ENCODE measurements at places on chromosomes 6 and 20. TPM values are rescaled to one million over a fixed set of nuclear protein-coding genes. Genes with fewer than 3 reads are reported as not detected.
A peak's percentile ranks its signal among the peaks of the same experiment; 100 is the strongest.

DNA sequence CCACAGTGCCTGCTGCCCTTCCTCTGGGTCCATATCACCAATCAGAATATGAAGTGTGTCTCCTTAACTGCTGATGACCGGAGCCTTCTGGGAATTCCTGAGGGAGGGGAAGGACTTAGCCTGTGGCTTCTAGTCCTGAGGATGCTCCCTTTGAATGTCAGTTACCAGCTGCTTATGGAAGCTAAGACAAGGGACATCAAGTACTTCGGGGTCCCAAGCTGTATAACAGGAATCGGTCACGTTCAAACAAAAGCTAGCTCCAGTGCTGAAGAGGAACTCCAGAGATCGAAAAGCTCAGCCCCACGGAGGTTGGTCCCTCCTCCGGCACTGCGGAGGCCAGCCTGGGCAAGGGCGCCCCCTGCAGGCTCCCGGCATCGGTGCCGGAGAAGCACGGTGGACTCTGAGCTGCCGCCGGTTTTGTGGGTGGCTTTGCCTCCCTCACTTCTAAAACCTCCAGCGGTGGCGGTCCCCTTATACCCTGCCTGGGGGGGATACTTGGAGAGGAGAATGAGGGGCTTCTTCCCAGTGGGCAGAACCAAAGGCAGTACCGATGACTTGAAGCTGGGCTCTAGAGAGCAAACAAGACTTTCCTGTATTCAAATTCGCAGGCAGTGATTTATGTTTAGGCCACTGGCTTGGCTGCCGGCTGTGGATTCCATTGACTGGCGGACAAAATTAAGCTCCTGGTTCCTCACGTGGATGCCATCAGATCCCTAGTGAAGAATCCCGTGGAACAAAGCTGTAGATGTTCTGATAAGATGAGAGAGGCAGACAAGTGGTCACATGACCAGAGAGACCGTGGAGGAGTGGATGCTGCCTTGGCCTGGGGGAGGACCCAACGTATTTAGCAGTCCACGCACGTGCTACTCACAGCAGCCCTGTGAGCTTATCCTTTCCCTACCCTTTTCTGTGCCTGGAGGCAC lies 16.2 kb upstream of the UBR2 start:
- H3K4me3 ChIP-seq = peak overlapping the region; percentile 48
- no peaks in the 10 kb centered on the region for H3K36me3 ChIP-seq
- H3K27me3 ChIP-seq = no peaks in the 10 kb centered on the region
- H3K4me1 ChIP-seq = no peaks in the 10 kb centered on the region
- peak; percentile 91 for DNase-seq

OR12D3 gene
- total RNA-seq = not detected

DNA sequence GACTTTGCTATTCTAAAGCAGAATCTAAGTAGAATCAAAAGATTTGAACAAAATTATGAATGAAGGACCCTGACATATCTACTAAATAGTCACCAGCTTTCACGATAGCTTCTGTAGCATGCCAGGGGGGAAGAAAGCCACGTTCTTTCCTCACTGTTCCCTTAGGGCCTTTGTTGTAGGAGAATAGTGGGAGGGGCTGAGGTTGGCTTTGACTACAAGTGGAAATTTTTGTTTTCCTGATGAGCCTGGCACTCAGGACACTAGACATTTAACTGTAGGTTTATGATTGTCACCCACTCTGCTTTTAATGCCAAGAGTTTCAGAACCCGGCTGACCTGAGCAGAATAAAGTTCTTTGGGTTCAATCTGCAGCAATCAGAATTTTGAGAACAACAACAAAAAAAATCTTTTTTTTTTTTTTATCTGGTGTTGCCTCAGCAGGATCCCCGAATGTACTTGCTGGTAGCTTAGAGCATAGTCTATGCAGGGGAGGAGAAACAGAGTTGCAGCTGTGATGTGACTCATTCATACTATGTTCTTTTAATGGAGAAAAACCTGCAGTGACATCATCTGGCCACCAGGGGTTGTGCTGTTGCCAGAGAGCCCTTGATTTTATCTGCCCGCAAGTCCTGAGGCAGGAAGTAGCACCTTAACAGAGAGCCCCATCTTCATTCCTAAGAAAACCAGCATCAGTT lies 38.5 kb downstream of the TPD52L1 start:
- H3K36me3 ChIP-seq = no peaks in the 10 kb centered on the region
- H3K4me3 ChIP-seq = no peak overlapping the region
- peaks cover 9% of the 10 kb centered on the region for H3K4me1 ChIP-seq

- peak; percentile 21 for DNase-seq
- H3K27ac ChIP-seq = no peak overlapping the region
- no peaks in the 10 kb centered on the region for H3K27me3 ChIP-seq
- H3K4me3 ChIP-seq = no peak overlapping the region
- no peaks in the 10 kb centered on the region for H3K4me1 ChIP-seq
Observed at GRCh38 chr20:38245753-38246152, 14.8 kb downstream of the KIAA1755 start.

GRCh38 chr20:434221-434620 lies 26.1 kb downstream of the RBCK1 start:
- H3K27ac ChIP-seq = no peak overlapping the region
- no peaks in the 10 kb centered on the region for H3K27me3 ChIP-seq
- H3K4me3 ChIP-seq = no peak overlapping the region
- H3K4me1 ChIP-seq = peaks cover 18% of the 10 kb centered on the region
- no peak for DNase-seq

METTL24 gene
- 3.7 TPM for total RNA-seq

DNA sequence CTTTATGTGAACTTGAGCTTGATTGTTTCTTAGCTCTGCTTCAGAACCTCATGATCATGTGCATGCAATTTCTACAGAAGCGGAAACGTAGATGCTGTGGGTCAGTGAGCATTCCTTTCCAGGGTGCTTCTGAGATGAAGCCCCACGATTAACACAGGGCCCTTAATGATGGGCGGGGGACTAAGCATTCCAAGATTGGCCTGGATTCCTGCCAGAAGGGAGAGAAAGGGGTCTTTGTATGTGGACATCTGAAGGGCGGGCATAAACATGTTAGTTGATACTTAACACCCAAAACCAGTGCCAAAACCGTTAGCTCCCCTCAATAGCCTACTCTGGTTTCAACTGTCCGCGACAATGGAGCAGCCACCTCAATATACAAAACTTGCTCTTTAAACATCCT lies 46.9 kb upstream of the POU3F2 start:
- no peak overlapping the region for H3K27ac ChIP-seq
- H3K27me3 ChIP-seq = peaks cover 21% of the 10 kb centered on the region
- H3K4me3 ChIP-seq = no peak overlapping the region
- H3K4me1 ChIP-seq = no peaks in the 10 kb centered on the region
- H3K36me3 ChIP-seq = no peaks in the 10 kb centered on the region

BEND6 gene
- total RNA-seq = 1.2 TPM

HLA-DOA gene
- total RNA-seq = 25.2 TPM

DNA sequence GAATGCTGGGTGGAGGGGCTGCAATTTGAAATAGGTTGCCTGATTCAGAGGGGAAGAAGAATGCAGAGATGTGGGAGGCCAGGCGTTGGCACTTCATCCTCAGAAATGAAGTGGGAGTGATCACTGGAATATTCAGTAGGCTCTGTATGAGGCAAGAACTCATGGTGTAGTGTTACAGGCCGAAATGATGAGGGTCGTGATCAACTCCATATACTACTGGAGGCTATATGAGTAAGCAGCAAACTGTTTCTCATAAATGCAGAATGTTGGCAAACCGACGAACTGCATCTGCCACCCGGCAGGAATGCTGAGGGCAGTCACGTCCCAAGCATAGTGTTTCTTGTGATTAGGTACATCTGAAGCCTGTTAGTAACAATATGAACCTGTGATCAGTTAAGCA lies 12.7 kb downstream of the KCNS1 start:
- no peak overlapping the region for H3K27ac ChIP-seq
- H3K4me1 ChIP-seq = peaks cover 6% of the 10 kb centered on the region
- no peaks in the 10 kb centered on the region for H3K36me3 ChIP-seq
- H3K27me3 ChIP-seq = no peaks in the 10 kb centered on the region
- no peak for DNase-seq
- H3K4me3 ChIP-seq = no peak overlapping the region

PMEPA1 gene
- total RNA-seq = 49.1 TPM

TRIM38 gene
- 18.0 TPM for total RNA-seq

GRCh38 chr6:108653949-108654348 lies 93.2 kb downstream of the FOXO3 start:
- H3K4me1 ChIP-seq = peaks cover 87% of the 10 kb centered on the region
- H3K36me3 ChIP-seq = no peaks in the 10 kb centered on the region
- DNase-seq = no peak
- peak overlapping the region; percentile 74 for H3K27ac ChIP-seq
- no peaks in the 10 kb centered on the region for H3K27me3 ChIP-seq
- no peak overlapping the region for H3K4me3 ChIP-seq

GRCh38 chr6:25138233-25138933 lies 140.8 kb upstream of the CARMIL1 start:
- H3K36me3 ChIP-seq = no peaks in the 10 kb centered on the region
- H3K27ac ChIP-seq = peak overlapping the region; percentile 94
- H3K27me3 ChIP-seq = no peaks in the 10 kb centered on the region
- H3K4me3 ChIP-seq = peak overlapping the region; percentile 59

DNA sequence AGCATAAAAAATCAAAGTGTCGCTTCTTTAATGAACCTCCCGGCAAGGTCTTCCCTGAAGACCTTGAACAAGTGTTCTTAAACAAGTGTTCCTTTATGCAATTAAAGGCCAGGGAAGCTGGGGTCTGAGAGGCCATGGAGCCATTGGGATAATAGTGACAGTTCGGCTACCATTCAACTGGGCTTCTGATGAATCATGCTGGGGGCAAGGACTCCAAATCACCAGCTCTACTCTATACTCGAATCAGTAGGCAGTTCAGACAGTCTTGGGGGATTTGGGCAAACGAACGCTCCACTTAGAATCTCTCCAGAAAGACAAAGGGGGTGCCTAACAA lies 34.7 kb upstream of the EZR start:
- H3K27me3 ChIP-seq = no peaks in the 10 kb centered on the region
- no peak for DNase-seq
- H3K4me3 ChIP-seq = no peak overlapping the region

- no peaks in the 10 kb centered on the region for H3K27me3 ChIP-seq
- DNase-seq = peak; percentile 90
- peaks cover 25% of the 10 kb centered on the region for H3K36me3 ChIP-seq
Observed at GRCh38 chr20:58692579-58693225, at the start of gene NPEPL1. TSS of gene NPEPL1 (plus strand) at chr20:58692800. CDS start at chr20:58692901, 101 bp downstream.

MAP1LC3A gene
- total RNA-seq = 45.9 TPM

MLN gene
- total RNA-seq = not detected

HS3ST5 gene
- not detected for total RNA-seq

GRCh38 chr6:106097411-106098231 lies 11.5 kb downstream of the PRDM1 start:
- no peak for DNase-seq
- H3K27me3 ChIP-seq = peaks cover 27% of the 10 kb centered on the region
- H3K27ac ChIP-seq = peak overlapping the region; percentile 83
- peak overlapping the region; percentile 51 for H3K4me3 ChIP-seq
- H3K4me1 ChIP-seq = peaks cover 20% of the 10 kb centered on the region

DNA sequence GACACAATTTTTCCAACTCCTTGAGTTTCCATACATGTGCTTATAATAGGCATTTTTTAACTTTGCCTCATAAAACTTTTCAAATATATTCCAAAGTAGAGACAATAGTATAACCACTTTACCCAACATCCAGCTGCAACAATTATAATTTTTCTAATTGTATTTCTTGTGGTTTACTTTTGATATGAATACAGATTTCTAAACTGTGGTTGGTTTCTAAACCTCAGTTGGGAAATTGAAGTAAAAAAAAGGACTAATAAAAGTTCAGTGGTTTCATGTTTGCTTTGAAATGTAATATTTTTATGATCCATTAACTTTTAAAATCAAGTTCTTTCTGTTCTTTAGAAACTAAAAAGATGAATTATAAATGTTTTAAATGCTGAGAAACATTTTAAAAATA lies 40.0 kb downstream of the FRK start:
- H3K27ac ChIP-seq = no peak overlapping the region
- H3K4me1 ChIP-seq = peaks cover 21% of the 10 kb centered on the region
- DNase-seq = no peak
- no peaks in the 10 kb centered on the region for H3K27me3 ChIP-seq

CGA gene
- total RNA-seq = not detected

MYMX gene
- total RNA-seq = 0.52 TPM

GRCh38 chr6:53691667-53692133 lies 26.1 kb upstream of the KLHL31 start:
- no peaks in the 10 kb centered on the region for H3K36me3 ChIP-seq
- H3K27ac ChIP-seq = no peak overlapping the region
- H3K4me3 ChIP-seq = no peak overlapping the region

DNA sequence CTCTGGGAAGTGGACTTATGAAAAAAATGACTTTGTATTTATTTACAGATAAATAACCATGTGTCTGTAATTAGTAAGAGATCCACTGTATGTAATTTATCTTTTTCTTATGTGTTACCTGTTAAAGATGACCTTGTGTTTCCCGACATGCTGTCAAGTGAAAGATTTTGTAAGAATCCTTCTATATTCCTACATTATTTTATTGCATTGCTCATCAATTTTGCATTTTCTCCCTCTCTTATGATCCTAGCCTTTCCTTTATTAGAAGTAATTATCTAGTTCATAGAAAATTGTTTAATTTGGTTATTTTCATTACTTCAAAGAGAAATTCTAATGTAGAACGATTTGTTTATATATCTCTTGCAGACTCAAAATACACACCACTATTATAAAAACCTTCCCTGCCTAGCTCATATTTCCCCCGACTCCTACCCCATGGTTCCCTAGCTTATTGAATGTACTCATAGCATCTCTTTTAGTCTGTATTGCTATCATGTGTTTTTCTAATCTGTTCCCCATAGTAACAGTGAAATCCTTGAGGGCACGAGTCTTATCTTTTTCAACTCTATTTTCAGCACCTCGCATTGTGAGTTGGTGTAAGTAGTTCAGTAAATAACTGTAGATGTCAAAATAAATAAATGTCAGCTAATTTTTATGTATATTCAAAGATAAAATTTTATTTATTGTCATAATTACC lies 774.4 kb downstream of the HDGFL1 start:
- H3K4me1 ChIP-seq = no peaks in the 10 kb centered on the region
- no peaks in the 10 kb centered on the region for H3K27me3 ChIP-seq
- no peak for DNase-seq
- no peaks in the 10 kb centered on the region for H3K36me3 ChIP-seq
- H3K27ac ChIP-seq = no peak overlapping the region

DNA sequence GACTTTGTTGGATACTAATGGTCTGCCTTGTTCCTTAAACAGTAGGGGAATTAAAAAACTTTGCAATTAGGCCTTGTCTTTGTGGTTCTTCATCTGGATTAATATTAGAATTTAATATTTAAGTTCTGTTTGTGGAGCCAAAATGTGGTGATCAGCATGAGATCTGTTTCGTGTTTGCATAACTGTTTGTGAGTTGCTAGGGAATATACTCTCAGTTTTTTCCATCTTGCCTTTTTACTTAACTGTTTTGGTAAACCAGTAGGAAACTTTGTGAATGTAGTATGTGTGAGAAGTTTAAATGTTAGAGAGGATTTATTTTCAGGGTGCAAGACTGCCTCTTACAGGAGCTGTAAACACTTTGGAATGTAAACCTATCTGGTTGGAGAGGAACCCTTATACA lies 35.6 kb downstream of the LRRC1 start:
- H3K4me1 ChIP-seq = no peaks in the 10 kb centered on the region
- H3K27me3 ChIP-seq = no peaks in the 10 kb centered on the region
- H3K4me3 ChIP-seq = no peak overlapping the region
- no peak overlapping the region for H3K27ac ChIP-seq
- no peaks in the 10 kb centered on the region for H3K36me3 ChIP-seq

PTK7 gene
- 97.1 TPM for total RNA-seq

- no peak overlapping the region for H3K27ac ChIP-seq
- no peaks in the 10 kb centered on the region for H3K27me3 ChIP-seq
- H3K4me3 ChIP-seq = no peak overlapping the region
- no peaks in the 10 kb centered on the region for H3K36me3 ChIP-seq
- no peaks in the 10 kb centered on the region for H3K4me1 ChIP-seq
Observed at GRCh38 chr6:122258839-122259238, 140.6 kb upstream of the HSF2 start.

EYA2 gene
- total RNA-seq = 1.8 TPM

EEF1A2 gene
- 0.67 TPM for total RNA-seq

C6orf52 gene
- total RNA-seq = not detected

DCDC2 gene
- 5.3 TPM for total RNA-seq

Data from upper lobe of right lung (tissue), 1 donor.